ENCODE measurements at places on chromosomes 1 and 21. TPM values are rescaled to one million over a fixed set of nuclear protein-coding genes. Genes with fewer than 3 reads are reported as not detected.

DNA sequence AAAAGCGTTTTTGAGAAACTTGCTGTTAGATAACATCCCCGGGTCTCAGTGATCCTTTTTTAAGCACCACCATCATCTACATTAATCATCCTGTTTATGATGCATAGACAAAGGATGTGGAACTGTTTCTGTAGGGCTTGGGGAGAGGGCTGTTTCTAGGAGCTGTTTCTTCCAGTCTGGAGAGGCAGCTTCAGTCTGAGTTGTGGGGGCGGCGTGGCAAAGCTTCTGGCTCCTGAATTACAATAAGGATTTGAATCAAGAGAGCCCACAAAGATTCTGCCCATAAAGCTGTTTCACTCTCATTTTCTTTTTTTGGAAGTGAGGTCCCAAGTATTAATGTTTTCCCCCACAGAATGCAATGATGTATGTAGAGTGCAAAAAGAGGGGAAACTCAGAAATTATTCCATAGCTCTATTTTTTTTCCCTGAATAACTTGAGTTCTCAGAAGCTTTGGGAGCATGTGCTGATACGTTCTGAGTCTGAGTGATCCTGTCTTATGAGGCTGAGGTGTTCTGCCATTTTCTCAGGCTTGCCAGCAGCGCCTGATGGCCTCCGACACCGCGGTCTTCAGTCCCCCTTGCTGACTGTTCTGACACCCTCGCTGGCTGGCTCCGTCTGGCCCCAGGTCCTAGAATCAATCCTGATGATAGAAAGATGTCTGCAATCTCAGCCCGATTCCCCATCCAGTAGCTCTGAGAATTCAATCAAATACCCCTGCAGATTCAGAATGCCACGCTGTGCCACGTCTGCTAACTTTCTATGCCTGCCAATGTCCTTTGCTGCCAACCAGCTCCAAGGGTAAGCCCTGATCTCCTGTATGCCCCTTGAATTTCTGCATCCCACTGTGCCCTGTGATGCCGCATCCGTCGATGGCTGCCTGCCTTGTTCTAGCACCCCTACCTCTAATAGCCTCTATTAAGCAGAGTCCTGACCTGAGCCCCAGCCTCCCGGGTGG lies 92.4 kb upstream of the AKT3 start:
- peaks cover 23% of the 10 kb centered on the region for H3K27me3 ChIP-seq
- no peaks in the 10 kb centered on the region for H3K4me1 ChIP-seq
- no peaks in the 10 kb centered on the region for H3K36me3 ChIP-seq
- peak overlapping the region; percentile 4 for H3K27ac ChIP-seq
- no peak for DNase-seq

DNA sequence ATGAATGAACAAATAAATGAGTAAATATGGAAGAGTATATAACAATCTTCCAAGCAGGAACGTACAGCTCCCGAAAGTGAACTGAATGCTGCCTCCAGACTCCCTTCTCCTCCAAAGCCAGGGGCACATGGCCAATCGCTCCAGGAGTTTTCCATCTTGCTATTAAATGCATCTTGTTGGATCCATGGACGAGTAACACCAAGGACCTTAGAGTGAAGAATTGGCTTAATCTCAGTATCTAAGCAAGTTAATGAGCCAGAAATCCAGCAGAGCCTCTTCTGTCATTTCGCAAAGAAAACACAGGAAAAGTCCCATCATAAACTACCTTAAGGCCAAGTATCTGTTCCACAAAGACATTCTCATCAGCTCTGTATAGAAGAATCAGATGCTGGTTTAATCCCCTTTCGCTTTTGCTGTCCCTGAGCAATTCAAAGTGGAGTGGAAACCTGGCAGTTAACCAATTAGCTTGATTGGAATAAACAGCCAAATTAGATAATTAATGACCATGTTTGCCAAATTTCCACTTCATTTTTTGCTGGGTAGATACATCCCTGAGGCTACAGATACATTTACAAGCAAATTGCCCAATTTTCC lies 116.0 kb downstream of the MIS18A start:
- DNase-seq: no peak
- no peaks in the 10 kb centered on the region for H3K4me1 ChIP-seq
- no peak overlapping the region for H3K27ac ChIP-seq

GRCh38 chr1:205454903-205455335 lies 926 bp downstream of the BLACAT1 start:
- peaks cover 88% of the 10 kb centered on the region for H3K27me3 ChIP-seq
- DNase-seq: no peak
- no peak overlapping the region for H3K27ac ChIP-seq
- peaks cover 27% of the 10 kb centered on the region for H3K4me1 ChIP-seq

DNA sequence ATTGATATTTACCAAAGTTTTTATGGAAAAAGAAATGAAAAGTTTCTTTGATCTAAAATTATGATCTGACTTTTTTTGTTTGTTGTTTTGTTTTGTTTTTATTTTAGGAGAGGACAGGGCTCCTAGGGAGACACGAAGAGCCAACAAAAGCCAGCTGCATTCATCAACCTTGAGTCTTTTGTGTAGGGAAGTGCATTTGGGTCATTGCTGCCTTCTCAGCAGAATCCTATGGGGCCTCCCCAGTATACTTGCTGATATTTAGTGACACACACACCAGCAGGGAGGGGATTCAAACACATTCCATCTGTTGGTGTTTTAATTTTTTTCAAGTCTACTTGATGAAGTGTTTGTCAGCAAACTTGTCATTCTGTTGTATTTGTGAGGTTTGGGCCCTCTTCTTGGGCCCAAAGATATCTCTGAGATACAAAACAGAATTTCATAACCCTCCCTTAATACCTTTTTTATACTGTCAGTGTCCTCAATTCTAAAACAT lies 203.5 kb downstream of the NTNG1 start:
- DNase-seq: no peak
- no peak overlapping the region for H3K4me3 ChIP-seq
- H3K36me3 ChIP-seq: no peaks in the 10 kb centered on the region
- peaks cover 9% of the 10 kb centered on the region for H3K27me3 ChIP-seq

GRCh38 chr1:243770860-243771259 lies 79.2 kb downstream of the AKT3 start:
- peaks cover 31% of the 10 kb centered on the region for H3K4me1 ChIP-seq
- no peaks in the 10 kb centered on the region for H3K27me3 ChIP-seq
- H3K27ac ChIP-seq: no peak overlapping the region
- H3K36me3 ChIP-seq: peaks cover 8% of the 10 kb centered on the region
- H3K4me3 ChIP-seq: no peak overlapping the region
- DNase-seq: no peak

DNA sequence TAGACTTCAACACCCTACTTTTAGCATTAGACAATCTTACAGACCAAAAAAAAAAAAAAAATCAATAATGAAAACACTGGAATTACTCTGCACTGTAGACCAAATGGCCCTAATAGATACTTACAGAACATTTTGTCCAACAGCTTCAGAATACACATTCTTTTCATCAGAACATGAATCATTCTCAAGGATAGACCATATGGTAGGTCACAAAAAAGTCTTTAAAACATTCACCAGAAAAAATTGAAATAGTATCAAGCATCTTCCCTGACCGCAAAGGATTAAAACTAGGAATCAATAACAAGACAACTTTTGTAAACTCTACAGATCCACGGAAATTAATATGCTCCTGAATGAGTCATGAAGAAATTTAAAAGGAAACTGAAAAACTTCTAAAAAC lies 22.5 kb downstream of the ZNF670 start:
- DNase-seq: no peak
- no peak overlapping the region for H3K27ac ChIP-seq
- peaks cover 4% of the 10 kb centered on the region for H3K4me1 ChIP-seq
- peaks cover 62% of the 10 kb centered on the region for H3K36me3 ChIP-seq

DNA sequence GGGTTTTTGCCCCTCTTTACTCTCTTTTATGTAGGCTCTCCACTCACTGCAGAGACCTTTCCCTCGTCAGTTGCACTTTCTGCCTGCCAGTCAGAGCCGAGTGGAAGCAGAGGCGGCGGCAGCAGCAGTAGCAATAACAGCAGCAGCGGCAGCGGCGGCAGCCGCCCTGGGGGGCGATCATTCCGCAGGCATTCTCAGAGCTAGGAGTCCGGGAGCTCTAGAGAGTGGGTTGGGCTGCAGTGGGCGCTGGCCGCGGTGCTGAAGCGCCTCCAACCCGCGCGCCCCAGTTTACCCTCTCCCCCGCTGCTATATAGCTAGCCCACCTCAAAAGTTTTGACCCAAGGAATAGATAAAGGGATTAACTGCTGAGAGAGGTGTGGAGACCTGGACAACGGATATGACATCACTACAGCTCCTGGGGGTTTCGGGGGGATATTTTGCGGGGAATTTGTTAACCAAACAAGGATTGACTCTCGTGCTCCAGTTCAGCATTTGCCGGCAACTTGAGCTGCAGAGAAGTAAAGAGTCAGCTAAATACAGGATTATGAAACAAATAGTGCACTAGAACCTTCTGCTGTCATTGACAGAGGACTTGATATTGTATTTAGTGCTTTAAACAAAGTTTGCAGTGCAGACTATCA lies at the start of gene OLFM3:
TSS of gene OLFM3 (minus strand) at position 102 of the 641 bp plus-strand sequence.
- no peaks in the 10 kb centered on the region for H3K36me3 ChIP-seq
- DNase-seq: no peak
- H3K4me3 ChIP-seq: no peak within 1 kb of the TSS
- peaks cover 4% of the 10 kb centered on the region for H3K4me1 ChIP-seq
- no peak within 1 kb of the TSS for H3K27ac ChIP-seq

DNA sequence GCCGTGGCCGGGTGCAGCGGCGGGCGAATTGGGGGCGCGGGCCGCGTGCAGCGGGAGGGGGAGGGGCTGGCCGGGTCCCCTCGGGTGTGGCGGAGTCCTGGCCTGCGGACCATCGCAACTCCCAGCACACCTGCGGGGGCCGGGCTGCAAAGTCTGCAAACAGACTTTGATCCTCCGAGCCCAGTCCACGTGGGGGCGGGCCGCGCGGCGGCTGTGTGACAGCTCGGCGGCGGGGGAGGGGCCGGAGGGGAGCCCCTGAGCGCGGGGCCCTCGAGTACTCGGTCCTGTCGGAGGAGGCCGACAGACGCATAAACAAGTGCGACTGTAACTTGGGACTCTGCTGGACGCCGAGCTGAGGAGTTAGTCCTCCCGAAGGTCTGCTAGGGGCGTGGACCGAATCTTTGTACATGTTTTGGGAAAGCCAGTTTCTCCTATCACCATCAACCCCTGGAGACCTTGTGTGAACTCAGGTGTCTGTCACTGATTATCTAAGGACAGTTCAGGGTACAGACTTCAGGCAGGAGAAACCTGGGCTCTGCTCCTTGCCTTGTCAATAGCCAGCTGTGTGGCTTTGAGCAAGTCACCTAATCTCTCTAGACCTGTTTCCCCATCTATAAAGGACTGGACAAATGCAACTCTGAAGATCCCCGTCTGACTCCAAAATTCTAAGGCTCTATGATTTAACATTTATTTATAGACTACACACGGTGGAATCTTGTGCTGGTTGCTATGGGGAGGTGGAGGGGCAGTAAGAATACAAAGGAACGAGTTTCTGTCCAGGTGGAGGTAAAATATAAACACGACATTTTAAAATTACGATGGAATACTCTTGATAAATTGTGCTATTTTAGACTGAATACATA lies 710 bp upstream of the SLC30A1 start:
- no peaks in the 10 kb centered on the region for H3K27me3 ChIP-seq
- H3K4me3 ChIP-seq: peak overlapping the region; percentile 92
- peak overlapping the region; percentile 90 for H3K27ac ChIP-seq
- H3K36me3 ChIP-seq: no peaks in the 10 kb centered on the region
- peaks cover 33% of the 10 kb centered on the region for H3K4me1 ChIP-seq
- no peak for DNase-seq

DNA sequence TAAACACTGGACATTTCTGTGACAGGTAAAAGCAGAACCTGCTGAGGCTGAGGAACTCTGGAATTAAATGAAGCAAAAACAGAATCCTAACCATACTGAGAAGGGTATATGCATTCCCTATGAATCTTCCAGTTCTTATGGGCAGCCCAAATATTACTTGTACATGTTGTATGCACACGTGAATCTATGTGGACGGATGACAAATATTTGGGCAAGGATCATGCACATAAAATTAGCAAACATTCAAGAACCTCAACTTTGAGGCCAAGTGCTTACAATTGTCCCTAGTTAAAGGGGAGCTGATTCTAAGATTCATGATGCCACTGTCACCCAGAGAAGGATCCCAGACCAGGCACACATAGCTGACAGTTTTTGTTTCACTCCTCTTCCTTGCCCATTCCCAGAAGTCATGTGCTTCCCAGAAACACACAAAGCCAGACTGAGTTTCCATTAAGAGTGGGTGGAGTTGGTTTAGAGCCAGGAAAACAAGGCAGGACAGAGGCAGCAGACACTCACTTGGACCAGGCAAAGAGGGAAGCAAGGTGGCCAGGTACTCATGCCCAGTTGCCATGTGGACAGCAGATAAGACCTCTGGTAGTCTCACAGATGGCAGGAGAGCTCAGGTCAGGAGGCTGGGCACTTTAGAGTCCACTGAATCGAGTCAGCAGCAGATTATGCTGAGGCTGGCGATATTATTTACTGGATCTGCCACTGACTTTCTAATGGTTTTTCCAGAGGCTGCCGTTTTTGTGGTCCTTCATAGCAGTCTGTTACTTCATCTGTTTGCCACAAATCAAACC lies 25.6 kb downstream of the AK2 start:
- no peak for DNase-seq
- H3K36me3 ChIP-seq: peaks cover 25% of the 10 kb centered on the region
- no peak overlapping the region for H3K4me3 ChIP-seq
- peaks cover 3% of the 10 kb centered on the region for H3K4me1 ChIP-seq
- no peak overlapping the region for H3K27ac ChIP-seq

Gene ALPL
- 1.8 TPM for polyA plus RNA-seq

DNA sequence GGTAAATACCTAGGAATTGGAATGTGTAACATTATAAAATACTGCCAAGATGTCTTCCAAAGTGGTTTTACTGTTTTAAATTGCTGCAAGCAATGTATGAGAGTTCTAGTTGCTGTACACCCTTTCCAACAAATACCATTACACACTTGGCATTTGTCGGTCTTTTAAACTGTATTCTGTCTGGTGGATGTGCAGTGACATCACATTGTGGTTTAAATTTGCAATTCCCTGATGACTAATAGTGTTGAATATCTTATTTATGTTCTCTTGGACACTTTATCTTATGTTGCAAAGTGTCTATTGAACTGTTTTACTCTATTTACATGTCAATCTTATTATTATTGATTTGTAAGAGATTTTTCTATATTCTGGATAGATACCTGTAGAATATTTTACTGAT lies 561.2 kb upstream of the B3GALT2 start:
- peaks cover 11% of the 10 kb centered on the region for H3K27me3 ChIP-seq
- H3K27ac ChIP-seq: no peak overlapping the region
- no peak for DNase-seq

DNA sequence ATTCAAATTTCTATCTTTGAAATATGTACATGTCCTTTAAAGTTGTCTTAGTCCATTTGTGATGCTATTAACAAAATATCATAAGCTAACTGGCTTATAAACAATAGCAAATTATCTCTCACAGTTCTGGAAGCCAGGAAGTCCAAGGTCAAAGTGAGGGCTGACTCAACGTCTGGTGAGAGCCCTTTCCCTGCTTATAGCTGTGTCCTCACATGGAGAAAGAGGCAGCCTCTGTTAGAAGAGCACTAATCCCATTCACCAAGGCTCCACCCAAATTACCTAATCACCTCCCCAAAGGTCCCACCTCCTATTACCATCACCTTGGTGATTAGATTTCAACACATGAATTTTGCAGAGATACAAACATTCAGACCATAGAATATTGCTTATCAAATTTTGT lies 450.1 kb upstream of the BEND5 start:
- no peaks in the 10 kb centered on the region for H3K36me3 ChIP-seq
- no peak for DNase-seq
- no peak overlapping the region for H3K4me3 ChIP-seq
- H3K27me3 ChIP-seq: no peaks in the 10 kb centered on the region
- H3K4me1 ChIP-seq: no peaks in the 10 kb centered on the region
- H3K27ac ChIP-seq: no peak overlapping the region

GRCh38 chr21:18041012-18041411 lies 203.6 kb upstream of the CHODL start:
- no peak for DNase-seq
- H3K4me3 ChIP-seq: no peak overlapping the region
- H3K27ac ChIP-seq: no peak overlapping the region
- no peaks in the 10 kb centered on the region for H3K36me3 ChIP-seq
